CD14-positive monocyte (primary cell): ENCODE measurements at places on chromosomes 3 and 15. TPM values are rescaled to one million over a fixed set of nuclear protein-coding genes. Genes with fewer than 3 reads are reported as not detected.

Gene SHC4
- 0.09 TPM in 1 of 2 replicates, not detected in the other for polyA plus RNA-seq

Gene SI
- polyA plus RNA-seq = not detected in 2 replicates

Gene ROBO2
- polyA plus RNA-seq = not detected

Gene PLCH1
- not detected for polyA plus RNA-seq

Gene CYP8B1
- 0.01 TPM in 1 of 2 replicates, not detected in the other for polyA plus RNA-seq

DNA sequence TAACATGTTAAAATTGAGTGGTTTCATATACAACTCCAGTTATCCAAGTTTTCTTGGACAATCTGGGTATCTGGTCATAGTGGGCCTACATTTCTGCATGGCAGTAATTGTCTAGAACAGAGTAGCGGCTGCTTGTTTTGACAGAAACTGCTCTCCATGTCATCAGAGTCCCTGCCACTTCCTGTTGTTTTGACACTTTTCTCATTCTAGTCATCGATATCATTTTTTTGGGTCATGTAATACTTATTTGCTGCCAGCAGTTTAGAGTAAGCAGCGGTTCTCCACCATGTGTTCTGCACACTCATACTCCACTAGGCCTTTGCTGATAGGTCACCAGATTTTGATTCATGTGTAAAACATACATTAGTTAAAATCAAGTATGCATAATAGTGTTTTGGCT is 81.5 kb downstream of the SLC25A26 start:
- DNase-seq = no peak
- no peaks in the 10 kb centered on the region for H3K4me1 ChIP-seq

- no peaks in the 10 kb centered on the region for H3K27me3 ChIP-seq
- no peak overlapping the region for H3K4me3 ChIP-seq
- no peaks in the 10 kb centered on the region for H3K4me1 ChIP-seq
Measured at GRCh38 chr3:68239542-68239941, 585.1 kb upstream of the SUCLG2 start.

DNA sequence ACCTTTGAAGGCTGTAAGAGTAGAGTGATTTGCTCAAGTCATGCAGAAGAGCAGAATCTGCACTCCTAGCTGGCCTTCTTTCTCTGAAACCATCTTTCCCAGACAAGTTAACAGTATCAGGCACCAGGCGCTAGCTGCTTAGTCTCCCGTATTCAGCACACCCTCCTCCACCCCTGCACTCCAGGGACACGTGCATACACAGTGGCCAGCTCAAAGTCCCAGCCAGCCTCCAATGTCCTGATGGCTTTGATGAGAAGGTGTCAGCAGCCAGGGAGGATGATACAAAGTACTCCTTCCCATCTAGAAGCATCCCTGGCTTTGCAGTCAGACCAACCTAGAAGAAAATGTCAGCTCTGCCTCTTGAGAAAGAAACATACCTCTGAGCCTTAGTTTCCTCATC is 177.8 kb downstream of the ADAMTS17 start:
- no peak for DNase-seq
- no peak overlapping the region for H3K27ac ChIP-seq
- no peaks in the 10 kb centered on the region for H3K27me3 ChIP-seq

GRCh38 chr3:127796831-127797150 is 25.5 kb downstream of the MGLL start:
- H3K27me3 ChIP-seq = no peaks in the 10 kb centered on the region
- H3K4me1 ChIP-seq = peaks cover 4% of the 10 kb centered on the region
- DNase-seq = no peak
- H3K4me3 ChIP-seq = no peak overlapping the region
- H3K27ac ChIP-seq = no peak overlapping the region

- H3K27me3 ChIP-seq = no peaks in the 10 kb centered on the region
- H3K4me1 ChIP-seq = no peaks in the 10 kb centered on the region
- H3K27ac ChIP-seq = no peak overlapping the region
- H3K36me3 ChIP-seq = no peaks in the 10 kb centered on the region
Measured at GRCh38 chr3:107894998-107895397, 195.8 kb downstream of the CD47 start.

- no peaks in the 10 kb centered on the region for H3K4me1 ChIP-seq
- H3K36me3 ChIP-seq = no peaks in the 10 kb centered on the region
- H3K27me3 ChIP-seq = no peaks in the 10 kb centered on the region
- H3K27ac ChIP-seq = no peak overlapping the region
- no peak overlapping the region for H3K4me3 ChIP-seq
Measured at GRCh38 chr3:159443266-159443665, 545.4 kb upstream of the IL12A start.

DNA sequence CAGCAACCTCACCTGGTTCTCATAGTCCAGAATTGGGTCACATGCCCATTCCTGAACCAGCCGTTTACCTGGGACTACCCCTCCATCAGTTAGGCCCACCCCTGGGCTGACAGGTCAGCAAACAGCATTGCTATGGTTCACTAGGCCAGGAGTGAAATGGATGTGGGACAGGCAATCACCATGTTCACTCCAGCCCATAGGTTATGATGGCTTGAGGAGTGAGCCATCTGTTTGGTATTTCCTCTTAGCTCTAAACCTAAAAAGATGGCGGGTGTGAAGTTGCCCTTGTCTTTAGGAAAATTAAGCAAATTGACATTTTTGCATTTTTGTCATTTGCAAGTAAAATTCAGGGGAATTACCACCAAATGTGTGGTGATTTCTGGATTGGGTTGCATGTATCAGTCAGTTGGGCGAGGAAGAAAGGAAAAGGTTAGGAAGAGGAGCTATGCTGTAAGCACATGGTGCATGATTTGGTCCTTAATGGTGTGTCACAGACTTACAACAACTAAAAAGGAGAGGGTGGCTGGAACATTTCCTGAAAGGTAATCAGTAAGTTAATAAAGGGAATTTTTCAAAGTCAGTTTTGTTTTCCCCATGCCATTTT is 17.2 kb downstream of the NXPE3 start:
- peak overlapping the region; percentile 46 for H3K27ac ChIP-seq
- DNase-seq = no peak
- no peak overlapping the region for H3K4me3 ChIP-seq
- peaks cover 70% of the 10 kb centered on the region for H3K36me3 ChIP-seq
- H3K27me3 ChIP-seq = no peaks in the 10 kb centered on the region
- H3K4me1 ChIP-seq = peaks cover 11% of the 10 kb centered on the region

- H3K36me3 ChIP-seq = peaks cover 93% of the 10 kb centered on the region
- no peak for DNase-seq
- H3K27ac ChIP-seq = no peak overlapping the region
Measured at GRCh38 chr3:182914341-182914740, 66.0 kb downstream of the DCUN1D1 start.

GRCh38 chr15:77060546-77060945 is 10.4 kb downstream of the TSPAN3 start:
- DNase-seq = no peak
- no peak overlapping the region for H3K4me3 ChIP-seq
- no peak overlapping the region for H3K27ac ChIP-seq
- H3K36me3 ChIP-seq = no peaks in the 10 kb centered on the region

DNA sequence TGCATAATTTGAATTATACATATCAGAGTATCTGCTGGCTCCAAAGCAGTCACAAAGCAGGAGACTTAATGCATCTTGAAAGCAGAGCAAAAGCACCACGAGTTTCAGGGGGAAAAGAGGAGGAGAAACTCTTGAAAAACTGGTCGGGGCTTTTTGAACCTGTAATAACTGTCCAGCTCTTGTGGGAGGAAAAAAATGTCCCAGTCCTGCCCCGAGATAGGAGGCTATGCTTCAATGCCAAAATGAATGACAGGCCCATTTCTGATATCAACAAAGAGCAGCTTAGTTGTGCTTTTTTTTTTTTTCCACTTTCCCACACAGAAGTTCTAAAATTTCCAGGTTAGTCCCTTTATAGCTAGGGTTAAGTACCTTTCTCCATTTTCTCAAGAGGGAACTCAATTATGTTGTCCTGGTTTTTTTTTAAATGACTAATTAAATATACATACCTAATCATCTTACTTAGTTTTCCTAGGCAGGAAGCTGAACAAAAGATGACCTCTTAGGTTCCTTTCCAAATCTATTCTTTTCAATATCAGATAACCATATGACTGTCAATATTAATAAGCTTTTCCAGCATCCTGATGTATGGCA is 120.2 kb downstream of the TFDP2 start:
- H3K36me3 ChIP-seq = no peaks in the 10 kb centered on the region
- no peaks in the 10 kb centered on the region for H3K27me3 ChIP-seq
- no peak for DNase-seq
- peaks cover 25% of the 10 kb centered on the region for H3K4me1 ChIP-seq

- peaks cover 21% of the 10 kb centered on the region for H3K4me1 ChIP-seq
- peak within 1 kb of the TSS; percentile 90 for H3K4me3 ChIP-seq
- no peaks in the 10 kb centered on the region for H3K36me3 ChIP-seq
- peak; percentile 92 for DNase-seq
Measured at GRCh38 chr3:108090701-108091497, at the start of gene CD47. Gene CD47, minus strand, starts transcription at chr3:108091031. Its CDS starts 123 bp downstream, at chr3:108090908.

- H3K4me1 ChIP-seq = peaks cover 18% of the 10 kb centered on the region
- H3K4me3 ChIP-seq = no peak overlapping the region
- DNase-seq = no peak
- H3K27me3 ChIP-seq = peaks cover 30% of the 10 kb centered on the region
- H3K36me3 ChIP-seq = no peaks in the 10 kb centered on the region
- H3K27ac ChIP-seq = no peak overlapping the region
Measured at GRCh38 chr3:126360046-126360713, 3.0 kb upstream of the KLF15 start.

GRCh38 chr3:167936019-167936418 is 159.7 kb downstream of the GOLIM4 start:
- no peak overlapping the region for H3K4me3 ChIP-seq
- H3K4me1 ChIP-seq = peaks cover under 1% of the 10 kb centered on the region
- no peak for DNase-seq
- peaks cover 21% of the 10 kb centered on the region for H3K27me3 ChIP-seq
- H3K36me3 ChIP-seq = no peaks in the 10 kb centered on the region

GRCh38 chr3:177932750-177933660 is 603.2 kb upstream of the KCNMB2 start:
- H3K4me1 ChIP-seq = peaks cover 24% of the 10 kb centered on the region
- no peaks in the 10 kb centered on the region for H3K27me3 ChIP-seq

GRCh38 chr3:61684386-61684785 is 123.0 kb downstream of the PTPRG start:
- no peaks in the 10 kb centered on the region for H3K36me3 ChIP-seq
- H3K4me1 ChIP-seq = no peaks in the 10 kb centered on the region
- H3K27ac ChIP-seq = no peak overlapping the region
- DNase-seq = no peak

- DNase-seq = no peak
- no peak overlapping the region for H3K4me3 ChIP-seq
- no peak overlapping the region for H3K27ac ChIP-seq
- H3K27me3 ChIP-seq = no peaks in the 10 kb centered on the region
Measured at GRCh38 chr15:77094397-77095030, 23.6 kb upstream of the TSPAN3 start.

DNA sequence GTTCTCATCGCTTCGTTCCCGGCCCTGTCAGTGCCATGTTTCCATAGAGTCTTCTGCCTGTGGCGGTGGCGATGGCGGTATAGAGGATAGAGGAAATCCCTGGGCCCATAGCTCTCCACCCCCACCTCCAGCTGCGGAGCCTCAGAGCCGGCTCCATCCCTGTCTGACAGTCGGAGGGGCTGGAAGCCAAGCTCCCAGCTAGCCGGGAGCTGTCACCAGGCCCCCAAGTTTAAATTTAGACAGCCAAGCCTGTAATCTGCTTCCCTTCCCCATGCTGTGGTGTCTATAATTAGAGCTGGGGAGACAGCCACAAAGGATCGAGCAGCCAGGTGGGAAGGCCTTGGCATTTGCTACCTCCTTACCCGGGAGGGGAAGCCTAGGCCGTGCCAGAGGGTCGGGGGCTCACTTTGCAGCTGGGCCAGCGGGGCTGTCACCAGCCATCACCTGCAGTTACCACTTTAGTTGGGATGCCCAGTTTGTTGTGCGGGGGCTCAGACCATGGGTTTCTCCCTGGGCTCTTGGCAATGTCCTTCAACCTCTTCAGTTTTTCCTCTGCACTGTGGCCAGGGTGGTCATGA is 56.3 kb upstream of the SEC13 start:
- H3K4me1 ChIP-seq = no peaks in the 10 kb centered on the region
- no peak overlapping the region for H3K4me3 ChIP-seq
- no peaks in the 10 kb centered on the region for H3K27me3 ChIP-seq
- H3K27ac ChIP-seq = no peak overlapping the region

GRCh38 chr3:34198309-34198708 is 399.9 kb downstream of the PDCD6IP start:
- H3K36me3 ChIP-seq = no peaks in the 10 kb centered on the region
- no peak overlapping the region for H3K4me3 ChIP-seq
- no peak overlapping the region for H3K27ac ChIP-seq
- DNase-seq = no peak
- H3K27me3 ChIP-seq = no peaks in the 10 kb centered on the region

DNA sequence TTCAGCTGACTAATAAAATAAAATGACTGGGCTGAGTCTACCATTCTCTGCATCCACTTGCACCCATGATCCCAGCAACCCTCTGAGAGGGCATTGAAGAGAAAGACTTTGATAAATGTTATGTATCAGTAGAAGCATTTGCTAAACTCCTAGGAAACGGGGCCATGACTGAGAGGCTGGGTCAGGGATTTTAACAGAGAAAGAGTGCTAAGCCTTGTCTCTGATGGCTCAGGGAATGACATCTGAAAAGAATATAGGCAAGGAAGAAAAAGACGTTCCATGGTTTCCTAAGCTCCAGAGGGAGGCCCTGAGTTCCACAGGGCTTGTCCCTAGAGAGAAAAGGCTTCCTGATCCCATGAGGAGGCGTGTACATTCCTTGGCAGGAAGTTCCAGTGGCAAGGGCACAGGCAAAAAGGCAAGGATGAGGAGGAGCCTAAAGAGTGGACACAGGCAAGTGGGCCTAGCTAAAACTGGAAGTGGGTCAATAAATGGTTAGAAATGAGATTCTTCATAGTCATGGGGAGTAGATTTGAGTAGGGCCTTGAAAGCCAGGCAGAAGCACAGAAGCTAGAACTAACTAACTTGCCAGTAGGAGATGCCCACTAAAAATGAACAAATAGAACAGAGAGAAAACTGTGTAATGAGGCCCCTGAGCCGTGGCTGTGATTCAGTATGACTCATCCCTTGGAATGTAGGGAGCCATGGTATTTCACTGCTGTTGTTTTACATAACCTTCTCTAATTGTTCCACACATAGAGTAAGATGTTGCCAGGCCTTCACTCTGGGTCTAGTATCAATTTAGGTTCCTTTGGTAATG is 44.9 kb upstream of the MANF start:
- no peaks in the 10 kb centered on the region for H3K4me1 ChIP-seq
- no peak overlapping the region for H3K4me3 ChIP-seq
- DNase-seq = no peak

DNA sequence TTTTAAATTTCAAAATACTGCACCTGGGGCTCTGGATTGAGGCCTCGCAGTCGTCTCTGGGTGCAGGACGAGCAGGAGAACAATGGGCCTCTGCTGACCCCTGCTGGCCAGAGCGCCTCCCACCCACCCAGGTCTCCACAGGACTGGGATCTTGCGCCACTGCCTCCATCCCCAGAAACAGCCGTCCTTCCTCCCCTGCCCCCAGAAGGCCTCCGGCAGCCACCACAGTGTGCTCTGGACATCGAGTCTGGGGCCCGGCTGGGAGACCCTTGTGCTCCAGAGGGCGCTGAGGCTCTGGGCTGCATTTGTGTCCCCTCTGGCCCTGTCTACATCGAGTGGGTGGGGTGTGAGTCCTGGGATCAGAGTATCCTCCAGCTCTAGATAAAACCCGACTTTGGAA is 6.7 kb upstream of the ACSBG1 start:
- H3K36me3 ChIP-seq = no peaks in the 10 kb centered on the region
- no peaks in the 10 kb centered on the region for H3K27me3 ChIP-seq
- H3K4me3 ChIP-seq = no peak overlapping the region
- H3K27ac ChIP-seq = no peak overlapping the region

GRCh38 chr15:78995921-78996893 is 51.4 kb upstream of the CTSH start:
- H3K27ac ChIP-seq = no peak overlapping the region
- no peak for DNase-seq
- H3K27me3 ChIP-seq = no peaks in the 10 kb centered on the region
